ENCODE measurements at places on chromosomes 11 and 22. TPM values are rescaled to one million over a fixed set of nuclear protein-coding genes. Genes with fewer than 3 reads are reported as not detected.

DNA sequence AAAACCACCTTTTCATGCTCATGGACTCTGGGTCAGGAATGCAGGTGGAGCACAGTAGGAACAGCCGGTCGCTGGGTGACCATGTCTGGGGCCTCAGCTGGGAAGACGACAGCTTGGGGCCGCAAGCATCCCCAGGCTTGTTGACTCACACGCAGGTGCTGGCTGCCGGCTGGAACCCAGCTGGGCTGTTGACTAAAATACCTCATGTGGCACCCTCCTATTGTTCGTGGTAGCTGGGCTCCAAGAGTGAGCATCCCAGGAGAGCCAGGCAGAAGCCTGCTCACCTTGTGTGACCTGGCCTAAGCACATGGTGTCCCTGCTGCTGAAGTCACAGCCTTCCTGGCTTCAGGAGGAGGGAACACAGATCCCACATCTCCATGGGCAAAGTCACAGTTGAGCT is 9.4 kb downstream of the DPP3 start:
- DNase-seq = no peak

DNA sequence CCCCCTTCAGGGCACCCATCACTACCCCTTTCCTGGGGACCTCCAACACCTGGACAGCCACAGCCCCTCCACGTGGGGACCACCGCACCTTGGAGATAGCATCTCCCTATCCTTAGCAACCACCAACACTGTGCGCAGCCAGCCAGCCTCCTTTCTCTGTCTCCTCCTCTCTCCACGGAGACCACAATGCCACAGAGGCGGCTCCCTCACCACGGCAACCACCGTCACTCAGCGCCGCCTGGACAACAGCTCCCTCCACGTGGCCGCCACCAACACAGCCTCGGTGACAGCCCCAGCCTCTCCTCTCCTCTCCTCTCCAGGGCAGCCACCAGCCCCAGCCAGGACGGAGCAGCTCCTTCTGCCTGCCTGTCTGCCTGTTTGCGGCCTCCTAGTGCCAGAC is 10.5 kb downstream of the ELFN2 start:
- no peak for DNase-seq

POU2AF3 gene
- 70.7 TPM for polyA plus RNA-seq

DNA sequence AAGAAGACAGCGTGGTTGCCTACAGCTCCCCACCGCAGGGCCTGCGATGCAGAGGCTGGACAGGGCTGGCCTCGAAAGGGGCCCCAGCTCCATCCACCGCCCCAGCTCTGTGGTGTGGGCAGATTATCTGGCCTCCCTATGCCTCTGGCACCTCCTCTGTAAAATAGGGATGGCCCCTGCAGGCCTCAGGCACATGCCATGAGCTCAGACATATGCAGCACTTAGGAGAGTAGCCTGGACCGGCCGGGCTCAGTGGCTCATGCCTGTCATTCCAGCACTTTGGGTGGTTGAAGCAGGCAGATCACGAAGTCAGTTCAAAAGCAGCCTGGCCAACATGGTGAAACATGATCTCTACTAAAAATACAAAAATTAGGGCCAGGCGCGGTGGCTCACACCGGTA is 7.4 kb downstream of the APOBEC3D start:
- DNase-seq = no peak

DNA sequence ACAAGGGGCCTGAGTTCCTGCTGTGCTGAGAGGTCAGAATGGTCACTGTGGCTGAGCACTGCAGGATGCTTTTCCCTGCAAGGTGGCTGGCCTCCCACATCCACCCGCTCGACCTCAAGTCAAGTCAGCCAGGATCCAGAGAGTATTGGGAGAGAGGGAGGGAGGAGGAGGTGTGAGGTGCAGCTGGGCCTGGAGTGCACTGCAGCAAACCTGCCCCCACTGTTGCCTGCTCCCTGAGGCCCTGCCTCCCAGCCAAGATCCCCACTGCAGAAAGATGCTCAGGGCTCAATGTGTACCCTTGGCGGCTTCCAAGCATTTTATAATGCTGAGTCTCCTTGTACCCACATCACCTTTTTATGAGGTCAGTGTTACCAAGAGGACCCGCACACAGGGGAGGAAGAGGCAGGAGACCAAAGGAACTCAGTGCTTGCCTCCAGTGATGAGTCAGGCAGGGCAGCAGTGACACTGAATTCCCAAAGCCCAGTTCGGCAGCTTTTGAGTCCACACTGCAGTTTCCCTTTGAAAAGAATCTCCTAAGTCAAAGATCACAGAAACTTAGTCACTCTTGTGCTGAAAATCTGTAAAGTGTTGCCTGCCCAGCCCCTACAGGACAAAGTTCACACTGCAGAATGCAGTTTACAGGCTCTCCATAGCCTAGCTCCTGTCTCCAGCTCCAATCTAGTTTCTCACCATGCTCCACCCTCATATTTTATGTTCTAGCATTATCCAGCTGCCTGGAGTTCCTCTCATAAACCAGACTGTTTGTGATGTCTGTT is 3.1 kb downstream of the ENDOD1 start:
- peak; percentile 85 for DNase-seq

ARAP1 gene
- polyA plus RNA-seq = 43.2 TPM

P2RY2 gene
- polyA plus RNA-seq = 1.6 TPM

DNA sequence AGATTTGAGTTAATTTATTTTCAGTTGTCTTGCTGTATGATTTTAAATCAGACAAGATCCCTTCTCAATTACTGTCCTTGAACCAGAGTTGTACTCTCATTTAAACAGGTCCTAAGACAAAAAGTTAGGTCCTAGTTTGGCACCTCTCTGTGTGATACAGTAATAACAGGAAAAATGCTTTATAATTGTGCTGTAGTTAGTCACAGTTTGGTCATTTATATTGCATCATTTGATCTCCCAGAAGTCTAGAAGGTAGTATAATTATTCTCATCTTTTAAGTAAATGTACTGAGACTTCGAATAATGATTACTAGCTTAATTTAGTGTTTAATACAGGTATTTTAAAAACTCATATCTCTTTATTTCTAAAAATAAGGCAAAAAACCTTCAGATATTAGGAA is 18.1 kb upstream of the LUZP2 start:
- DNase-seq = no peak

DNA sequence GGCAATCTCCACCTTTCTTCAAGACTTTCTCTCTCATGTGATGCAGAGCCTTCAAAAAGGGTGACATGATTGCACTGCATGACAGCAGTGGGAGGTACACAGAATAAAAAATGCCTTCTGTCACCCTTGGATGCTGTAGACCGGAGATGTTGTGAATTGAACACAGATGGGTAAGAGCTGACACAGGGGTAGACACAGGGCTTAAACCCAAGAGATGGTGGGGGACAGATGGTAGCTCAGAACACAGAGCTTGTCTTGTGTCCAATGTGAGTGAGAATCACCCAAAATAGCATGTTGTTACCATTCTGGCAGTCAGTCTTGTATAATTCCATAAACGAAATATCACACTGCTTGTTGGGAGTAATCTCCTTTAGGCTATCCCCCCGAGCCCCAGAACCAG is 69.9 kb downstream of the JRKL start:
- DNase-seq = no peak

DNA sequence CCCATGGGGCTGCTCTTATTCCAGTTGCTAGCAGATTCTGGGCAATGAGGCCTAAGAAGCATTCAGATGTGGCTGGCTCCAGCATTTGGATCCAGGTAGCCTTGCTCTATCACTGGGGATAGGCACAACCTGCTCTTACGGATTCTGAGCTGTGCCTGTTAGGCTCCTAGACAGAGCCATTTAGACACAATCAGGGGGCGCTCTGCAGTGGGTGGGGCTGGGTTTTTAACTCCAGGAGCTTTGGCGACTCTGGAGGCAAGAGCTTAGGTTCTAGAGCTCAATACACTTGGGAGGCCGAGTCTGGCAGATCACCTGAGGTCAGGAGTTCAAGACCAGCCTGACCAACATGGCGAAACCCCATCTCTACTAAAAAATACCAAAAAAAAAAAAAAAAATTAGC is 32.0 kb downstream of the KCNC1 start:
- DNase-seq = no peak

DNA sequence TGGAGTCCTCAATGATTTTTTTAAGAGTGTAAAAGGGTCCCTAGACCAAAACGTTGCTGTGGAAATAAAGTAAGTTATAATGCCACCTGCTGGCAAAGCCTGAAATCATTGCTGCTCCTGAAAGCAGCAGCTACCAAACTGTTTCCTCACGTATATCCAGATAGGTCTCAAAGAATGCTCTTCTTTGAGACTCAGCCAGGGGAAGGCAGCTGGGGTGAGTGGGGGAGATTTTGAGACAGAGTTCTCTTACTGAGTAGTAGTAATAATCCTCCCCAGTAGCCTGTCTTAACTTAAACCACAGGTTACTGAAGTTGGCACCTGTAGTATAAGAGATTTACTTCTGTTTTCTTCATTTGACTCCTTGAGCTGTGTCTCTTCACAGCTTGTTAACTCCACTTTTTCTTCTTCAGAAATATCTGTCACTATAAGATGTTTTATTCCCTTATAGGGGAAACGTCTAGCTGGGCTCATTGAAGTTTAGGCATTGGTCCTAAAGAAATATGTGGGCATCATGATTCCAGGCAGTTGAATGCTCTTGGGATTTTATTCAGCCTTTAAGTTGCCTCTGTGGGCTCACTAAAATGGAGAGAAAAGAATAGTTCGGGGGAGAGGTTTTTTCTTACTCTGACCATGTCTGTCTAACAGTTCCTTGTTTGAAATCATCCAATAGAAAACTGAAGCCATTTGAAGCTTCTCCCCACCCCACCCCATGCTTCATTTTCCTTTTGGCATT is 77.9 kb downstream of the BTBD10 start:
- peak; percentile 25 for DNase-seq

MMP12 gene
- not detected for polyA plus RNA-seq

- DNase-seq = peak; percentile 71
These were observed 2.9 kb downstream of the SMARCB1 start for GRCh38 chr22:23789638-23790037.

DNA sequence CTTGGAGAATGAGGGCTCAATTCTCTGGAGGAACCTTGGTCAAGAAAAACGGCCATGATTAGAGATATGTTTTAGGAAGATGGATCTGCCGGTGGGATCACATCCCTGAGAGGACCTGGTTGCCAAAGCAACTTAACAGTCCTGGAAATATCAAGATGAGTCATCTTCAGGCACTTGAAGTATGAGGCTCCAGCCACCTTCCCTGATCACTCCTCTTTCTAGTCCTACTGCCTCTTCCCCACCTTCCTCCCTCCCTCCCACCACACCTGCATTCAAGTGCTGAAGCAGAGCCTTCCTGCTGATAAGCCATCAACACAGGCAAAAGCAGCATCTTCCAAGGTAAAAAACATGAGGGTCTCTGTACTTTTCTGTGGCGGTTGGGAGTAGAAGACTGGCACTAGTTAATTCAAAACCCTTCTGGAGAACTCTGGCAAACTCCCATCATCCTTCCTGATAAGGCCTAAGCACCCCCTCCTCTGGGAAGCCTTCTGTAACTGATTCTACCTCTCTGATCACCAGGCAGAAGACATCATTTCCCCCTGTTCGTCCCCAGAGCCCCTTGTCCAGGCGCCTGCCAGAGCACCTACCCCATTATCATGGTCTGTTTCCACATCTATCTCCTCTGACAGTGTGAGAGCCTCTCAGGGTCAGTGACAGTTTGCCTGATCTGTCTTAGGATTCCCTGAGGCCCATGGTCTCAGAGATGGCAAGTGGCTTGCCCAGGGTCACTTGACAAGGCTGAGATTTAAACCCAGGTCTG is 79.8 kb downstream of the CLPB start:
- no peak for DNase-seq
